ENCODE measurements at places on chromosomes 12 and 14. TPM values are rescaled to one million over a fixed set of nuclear protein-coding genes. Genes with fewer than 3 reads are reported as not detected.

RDH16 gene
- polyA plus RNA-seq, result not detected

A2ML1 gene
- polyA plus RNA-seq, result not detected

LRRC43 gene
- 0.19 TPM for polyA plus RNA-seq

ZNF891 gene
- polyA plus RNA-seq, result 0.26 TPM

NRXN3 gene
- 25.1 TPM for polyA plus RNA-seq

C1QL4 gene
- polyA plus RNA-seq, result 0.46 TPM

IFI27 gene
- 1.2 TPM for polyA plus RNA-seq

JAG2 gene
- 0.58 TPM for polyA plus RNA-seq

LRP1-AS gene
- polyA plus RNA-seq, result not detected

TTC9 gene
- 0.01 TPM for polyA plus RNA-seq

SYCP3 gene
- polyA plus RNA-seq, result 0.07 TPM

FAM186B gene
- polyA plus RNA-seq, result 0.10 TPM

CNOT2 gene
- 60.8 TPM for polyA plus RNA-seq

SMCO2 gene
- polyA plus RNA-seq, result 0.33 TPM

MYO1H gene
- polyA plus RNA-seq, result not detected

LMNTD1 gene
- polyA plus RNA-seq, result 1.3 TPM

EGLN3 gene
- polyA plus RNA-seq, result 0.03 TPM

GDF3 gene
- not detected for polyA plus RNA-seq

FGF23 gene
- polyA plus RNA-seq, result not detected

PAWR gene
- 13.2 TPM for polyA plus RNA-seq

PCED1B gene
- polyA plus RNA-seq, result 2.6 TPM

ESRRB gene
- not detected for polyA plus RNA-seq

ASPG gene
- polyA plus RNA-seq, result not detected

PELI2 gene
- 7.4 TPM for polyA plus RNA-seq

CD4 gene
- polyA plus RNA-seq, result 15.0 TPM

PIANP gene
- polyA plus RNA-seq, result 6.8 TPM

SYNDIG1L gene
- not detected for polyA plus RNA-seq

KRT78 gene
- polyA plus RNA-seq, result not detected

OR4E1 gene
- polyA plus RNA-seq, result not detected

KRT82 gene
- not detected for polyA plus RNA-seq

RIMBP2 gene
- not detected for polyA plus RNA-seq

OR4K1 gene
- not detected for polyA plus RNA-seq

CFAP251 gene
- 7.8 TPM for polyA plus RNA-seq

KCNC2 gene
- polyA plus RNA-seq, result not detected

KRT71 gene
- not detected for polyA plus RNA-seq

All from IMR-90 (cell line).